ENCODE measurements at places on chromosomes 4 and X.

- no peak for DNase-seq
Measured at GRCh38 chr4:78356251-78356786, 195.3 kb upstream of the ANXA3 start.

GRCh38 chr4:42579903-42580302 lies 77.0 kb downstream of the ATP8A1 start:
- no peak for DNase-seq

DNA sequence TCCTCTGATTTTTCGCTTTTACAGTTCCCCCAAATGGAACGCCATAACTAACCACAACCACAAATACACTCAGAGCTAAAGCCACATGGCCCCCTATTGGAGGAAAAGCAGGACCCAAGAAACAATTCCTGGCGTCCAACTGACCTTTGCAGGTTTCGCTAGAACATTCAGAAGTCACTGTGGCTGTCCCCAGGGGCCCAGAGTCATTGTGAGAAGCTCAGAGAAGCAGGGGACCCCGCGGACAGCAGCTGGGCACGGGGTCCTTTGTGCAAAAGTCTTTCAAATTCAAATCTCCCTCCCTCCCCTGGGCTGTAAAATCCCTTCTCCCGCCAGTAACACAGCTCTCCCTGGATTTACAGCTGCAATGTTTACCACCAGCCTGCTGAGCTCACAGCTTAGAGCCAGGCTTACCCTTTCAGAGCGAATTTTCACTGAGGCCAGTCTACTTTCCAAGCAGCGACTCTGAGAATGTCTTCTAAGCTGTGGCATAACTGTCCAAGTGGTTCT lies 214.8 kb downstream of the CRLF2 start:
- no peak for DNase-seq

DNA sequence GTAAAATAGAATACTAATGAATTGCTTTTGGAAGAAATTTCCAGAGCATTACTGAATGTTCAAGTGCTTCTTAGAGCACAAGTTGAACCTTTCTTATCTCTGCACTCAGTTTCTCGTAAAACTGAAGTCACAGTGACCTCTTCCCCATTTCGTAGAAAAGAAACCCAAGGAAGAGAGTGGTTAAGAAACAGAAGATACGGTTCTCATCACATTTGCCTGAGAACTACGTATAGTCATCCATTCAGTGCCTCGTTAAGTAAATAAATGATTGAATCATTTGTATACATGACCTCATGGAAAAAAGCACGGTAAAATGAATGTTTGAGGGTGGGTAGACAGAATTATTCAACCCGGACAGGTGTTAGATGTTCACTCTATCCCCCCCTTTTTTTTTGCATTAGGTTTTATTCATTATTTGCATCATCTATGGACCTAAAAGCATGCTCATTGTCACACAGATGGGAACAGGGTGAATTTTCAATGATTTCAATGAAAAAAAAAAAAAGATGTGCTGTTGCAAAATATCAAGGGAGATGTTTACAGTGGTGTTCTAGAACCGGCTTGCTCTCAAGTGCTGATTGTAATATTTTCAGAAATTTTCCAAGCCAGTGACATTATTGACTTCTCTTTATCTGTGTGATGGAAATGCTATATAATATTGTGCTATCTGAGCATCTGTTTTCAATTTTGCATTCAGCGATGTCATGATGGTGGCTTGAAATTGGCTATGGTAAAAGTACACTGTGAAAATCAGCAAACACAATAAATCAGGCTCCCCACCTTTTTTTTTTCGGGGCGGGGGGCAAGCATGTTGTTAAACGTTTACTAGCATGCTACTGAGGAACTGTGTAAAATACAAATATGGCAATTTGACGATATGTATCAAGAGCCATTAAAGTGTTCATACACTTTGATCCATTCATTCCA lies 4.3 kb downstream of the RHOH start:
- DNase-seq, result no peak

GRCh38 chrX:43386875-43387274 lies 269.2 kb upstream of the MAOA start:
- no peak for DNase-seq

GRCh38 chr4:55830048-55830447 lies 10.5 kb downstream of the EXOC1L start:
- DNase-seq, result no peak

DNA sequence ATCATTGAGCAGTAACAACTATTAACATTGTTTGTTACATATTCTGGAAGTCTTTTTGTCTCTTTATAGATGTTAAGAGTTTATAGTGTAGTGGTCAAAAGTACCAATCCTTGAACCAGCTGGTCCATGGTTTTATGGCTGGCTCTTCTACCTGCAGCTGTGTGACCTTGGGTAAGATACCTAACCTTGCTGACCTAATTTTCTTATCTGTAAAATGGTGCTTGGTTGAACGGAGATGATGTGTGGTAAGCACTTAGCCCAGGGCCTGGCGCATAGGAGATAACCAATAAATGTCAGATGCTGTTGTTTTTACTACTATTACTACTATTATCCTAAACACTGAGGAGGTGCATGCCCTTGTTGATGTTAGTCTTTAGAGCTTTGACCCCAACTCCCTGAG lies 116.6 kb downstream of the TMEM164 start:
- DNase-seq, result no peak

DNA sequence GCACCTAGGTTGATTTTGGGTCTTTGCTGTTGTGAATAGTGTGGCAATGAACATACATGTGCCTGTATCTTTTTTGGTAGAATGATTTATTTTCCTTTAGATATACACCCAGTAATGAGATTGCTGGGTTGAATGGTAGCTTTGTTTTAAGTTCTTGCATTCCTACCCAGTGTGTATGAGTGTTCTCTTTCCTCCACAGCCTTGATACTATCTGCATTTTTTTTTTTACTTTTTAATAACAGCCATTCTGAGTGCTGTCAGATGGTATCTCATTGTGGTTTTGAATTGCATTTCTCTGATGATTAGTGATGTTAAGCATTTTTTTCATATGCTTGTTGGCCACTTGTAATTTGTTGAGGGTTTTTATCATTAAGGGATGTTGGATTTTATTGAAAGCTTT lies 351.8 kb upstream of the GNPDA2 start:
- DNase-seq, result no peak

DNA sequence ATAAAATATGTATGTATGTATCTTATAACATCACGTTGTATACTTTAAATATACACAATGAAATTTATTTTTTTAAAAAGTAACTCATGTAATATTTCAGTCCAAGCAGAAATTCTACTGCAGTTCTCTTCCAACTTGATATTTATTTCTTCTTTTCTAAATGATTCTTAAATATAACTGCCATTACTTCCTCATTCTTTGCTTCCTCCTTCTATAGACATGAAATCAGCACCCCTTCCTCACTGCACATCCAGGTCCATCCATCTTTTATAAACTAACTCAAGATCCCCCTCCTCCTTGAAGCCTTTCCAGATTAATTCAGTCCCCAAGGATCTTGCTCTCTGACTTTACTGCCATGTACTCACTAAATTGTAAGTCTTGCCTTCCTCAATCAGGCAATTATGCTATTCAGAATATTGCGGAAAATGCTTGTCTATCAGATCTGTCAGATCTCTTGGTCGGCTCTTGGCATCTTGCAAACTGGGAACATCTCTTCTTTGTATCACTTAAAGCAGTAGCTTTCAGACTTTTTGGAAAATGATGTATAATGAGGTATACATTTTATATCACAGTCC lies 3.7 kb downstream of the GPRIN3 start:
- no peak for DNase-seq

DNA sequence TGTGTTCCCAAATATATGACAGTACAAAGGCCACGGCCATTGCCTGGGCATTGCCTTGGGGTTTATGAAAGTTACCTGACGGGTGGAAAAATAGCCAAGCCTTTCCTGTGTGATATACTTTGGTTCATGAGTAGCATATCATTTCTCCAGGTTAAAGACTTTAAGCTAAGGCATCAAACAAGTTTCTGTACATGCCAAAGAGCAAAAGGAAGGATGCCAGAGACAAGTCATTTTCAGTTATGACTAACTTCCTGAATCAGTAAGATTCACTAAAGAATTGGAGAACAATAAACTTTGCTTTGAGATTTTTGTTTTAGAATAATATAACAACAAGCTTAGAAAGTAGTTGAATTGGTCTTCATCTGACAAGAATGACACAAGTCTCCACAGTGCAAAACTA lies 9.7 kb upstream of the GUF1 start:
- no peak for DNase-seq

DNA sequence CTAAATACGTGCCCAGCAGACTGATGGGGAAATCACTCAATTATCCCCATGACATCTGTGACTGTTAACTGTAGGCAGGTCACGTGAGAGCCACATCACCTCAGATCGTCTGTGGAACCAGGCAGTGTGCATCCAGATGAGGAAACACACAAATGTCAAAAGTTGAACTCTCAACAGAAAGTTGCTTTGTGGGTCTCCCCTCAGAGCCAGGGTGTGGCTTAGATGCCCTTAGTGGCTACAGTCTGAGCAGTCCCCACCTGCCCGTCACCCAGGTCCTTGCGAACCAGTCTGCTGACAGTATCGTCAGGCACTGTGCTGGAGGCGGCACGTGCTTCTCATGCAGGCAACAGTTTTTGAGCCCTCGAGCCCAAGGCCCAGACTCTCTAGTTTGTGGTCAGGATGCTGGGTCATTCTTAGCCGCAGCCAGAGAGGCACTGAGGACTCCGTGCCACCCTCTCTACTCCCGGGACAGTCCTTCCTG lies 10.8 kb downstream of the TMEM187 start:
- no peak for DNase-seq

- DNase-seq, result no peak
Measured at GRCh38 chr4:138805736-138806135, 209.8 kb upstream of the NOCT start.

GRCh38 chrX:87621697-87622096 lies 104.1 kb downstream of the KLHL4 start:
- no peak for DNase-seq

DNA sequence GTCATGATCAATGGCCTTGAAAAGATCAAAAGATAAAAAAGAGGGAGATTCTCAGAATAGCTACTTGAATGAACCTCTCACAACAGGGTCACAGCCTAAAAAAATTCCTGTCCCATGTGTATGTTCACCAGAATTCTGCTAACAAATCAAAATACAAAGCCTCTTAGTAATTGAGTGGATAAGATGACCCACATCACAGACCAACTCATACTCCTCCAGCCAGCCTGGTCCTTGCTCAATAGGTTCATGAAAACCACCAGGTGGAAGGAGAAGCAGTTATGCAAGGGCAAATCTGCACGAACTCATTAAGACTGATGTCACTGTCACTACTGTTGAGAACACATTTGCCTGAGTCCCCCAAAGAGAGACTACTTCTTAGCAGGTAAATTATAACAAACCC lies 21.5 kb downstream of the WDFY3 start:
- DNase-seq, result no peak

DNA sequence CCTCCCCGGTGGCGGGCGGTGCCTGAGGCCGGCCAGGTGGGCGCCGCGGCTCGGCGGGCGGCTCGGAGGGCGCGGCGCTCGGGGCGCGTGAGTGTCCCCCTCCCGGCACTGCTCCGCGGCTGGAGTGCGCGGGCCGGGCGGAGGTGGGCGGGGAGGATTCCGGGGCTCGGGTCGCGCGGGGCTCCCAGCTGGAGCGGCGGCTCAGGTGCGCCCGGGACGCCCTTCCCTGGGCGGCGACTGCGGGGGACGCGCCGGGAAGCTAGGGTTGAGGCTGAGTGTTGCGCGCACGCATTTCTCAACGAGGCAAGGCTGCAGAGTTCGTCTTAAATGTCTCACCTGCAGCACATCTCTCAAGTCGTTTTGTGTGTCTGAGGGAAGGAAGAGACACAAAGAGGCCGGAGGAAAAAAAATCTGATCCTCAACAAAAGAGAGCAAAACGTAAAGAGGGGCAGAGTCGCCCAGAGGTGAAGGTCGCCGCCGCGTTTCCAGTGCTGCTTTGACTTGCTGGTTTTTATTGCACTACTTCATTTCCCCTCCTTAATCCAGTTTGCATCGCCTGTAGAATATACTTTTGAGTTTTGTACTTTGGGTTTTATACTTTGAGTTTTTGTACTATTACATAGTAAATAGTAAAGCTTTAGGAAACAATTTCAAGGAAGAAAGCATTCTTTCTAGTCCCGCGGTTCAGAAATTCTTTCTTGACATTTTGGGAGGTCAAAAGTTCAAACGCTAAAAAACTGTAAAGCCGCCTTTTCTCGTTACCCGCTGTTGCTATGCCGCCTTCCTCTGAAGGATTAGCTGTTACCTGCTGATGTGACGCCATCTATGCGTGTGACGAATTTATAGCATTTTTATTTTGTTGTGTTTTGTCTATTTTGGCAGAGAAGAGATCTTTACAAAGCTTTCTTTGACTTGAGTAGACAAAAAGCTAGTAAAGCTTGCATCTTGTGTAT lies 106.5 kb upstream of the STOX2 start:
- DNase-seq, result no peak

- no peak for DNase-seq
Measured at GRCh38 chr4:186787536-186787935, 63.9 kb upstream of the FAT1 start.

- no peak for DNase-seq
Measured at GRCh38 chrX:46991664-46992063, 79.4 kb downstream of the JADE3 start.

- no peak for DNase-seq
Measured at GRCh38 chr4:184459413-184459812, 14.9 kb downstream of the IRF2 start.

- no peak for DNase-seq
Measured at GRCh38 chr4:73576381-73576780, 43.9 kb downstream of the RASSF6 start.

GRCh38 chrX:12903646-12904045 lies 2.8 kb upstream of the TLR8 start:
- no peak for DNase-seq

DNA sequence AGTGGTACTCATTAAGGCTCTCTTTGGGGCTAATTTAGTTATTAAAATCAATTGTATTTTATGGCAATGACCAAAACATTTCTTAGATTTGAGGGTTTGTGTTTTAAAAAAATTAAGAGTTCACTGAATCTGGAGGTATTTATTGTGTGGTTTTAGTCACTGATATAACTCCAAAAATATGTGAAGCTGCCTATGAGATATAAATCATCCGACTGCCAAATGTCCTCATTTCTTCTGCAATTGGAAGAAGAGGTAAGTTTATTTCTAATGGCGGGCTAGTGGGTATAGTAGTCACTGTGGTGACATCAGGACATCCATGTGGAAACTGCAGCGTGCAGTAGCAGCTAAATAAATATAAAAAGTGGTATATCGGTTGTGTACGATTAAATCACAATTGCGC lies 205.5 kb downstream of the MID1 start:
- DNase-seq, result no peak

DNA sequence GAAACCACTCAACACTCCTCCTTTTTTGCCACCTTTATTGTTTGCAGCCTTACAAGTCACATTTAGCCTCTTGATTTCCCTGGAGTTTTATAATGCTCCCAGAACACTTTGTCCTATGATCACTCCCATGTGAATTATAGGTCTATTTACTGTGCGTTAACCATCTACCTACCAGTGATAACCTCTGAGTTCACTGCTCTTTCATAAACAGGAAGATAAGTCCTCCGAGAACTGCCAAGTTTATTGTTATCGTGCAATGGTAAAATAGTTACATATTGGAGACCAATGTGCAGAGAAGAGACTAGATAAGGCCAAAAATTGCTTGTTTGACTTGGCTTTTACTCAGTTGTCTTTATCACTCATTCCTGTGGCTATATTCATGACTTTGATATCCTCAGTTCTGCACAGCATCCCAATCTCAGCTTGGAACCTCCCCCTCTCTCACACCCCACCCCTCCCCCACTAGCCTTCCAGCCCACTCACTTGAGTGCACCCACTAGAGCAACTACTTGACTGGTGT lies 12.9 kb upstream of the NUDT9 start:
- DNase-seq, result no peak

Measured in cerebellar nuclear complex (tissue), 1 donor.